ENCODE measurements at places on chromosomes 5 and 9.
A peak's percentile ranks its signal among the peaks of the same experiment; 100 is the strongest.

- peak; percentile 72 for DNase-seq
Observed at GRCh38 chr9:97557606-97558095, 56.2 kb downstream of the TMOD1 start.

DNA sequence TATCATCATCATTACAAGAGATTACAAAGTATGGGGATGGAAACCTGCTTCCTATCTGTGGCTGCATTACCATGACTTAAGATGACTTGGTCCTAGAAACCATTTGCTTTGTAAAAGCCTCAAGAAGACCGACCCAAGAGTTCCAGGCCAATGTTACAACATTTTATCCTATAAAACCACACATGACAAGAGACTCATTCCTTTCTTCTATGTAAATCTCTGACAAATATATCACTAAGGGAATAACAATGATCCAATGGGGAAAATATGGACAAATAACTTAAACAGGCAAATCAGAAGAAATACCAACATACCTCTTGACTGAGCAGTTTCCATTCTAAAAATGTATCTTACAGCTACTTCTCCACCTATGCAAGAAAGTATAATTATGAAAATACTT is 44.3 kb upstream of the VPS13A start:
- no peak for DNase-seq

DNA sequence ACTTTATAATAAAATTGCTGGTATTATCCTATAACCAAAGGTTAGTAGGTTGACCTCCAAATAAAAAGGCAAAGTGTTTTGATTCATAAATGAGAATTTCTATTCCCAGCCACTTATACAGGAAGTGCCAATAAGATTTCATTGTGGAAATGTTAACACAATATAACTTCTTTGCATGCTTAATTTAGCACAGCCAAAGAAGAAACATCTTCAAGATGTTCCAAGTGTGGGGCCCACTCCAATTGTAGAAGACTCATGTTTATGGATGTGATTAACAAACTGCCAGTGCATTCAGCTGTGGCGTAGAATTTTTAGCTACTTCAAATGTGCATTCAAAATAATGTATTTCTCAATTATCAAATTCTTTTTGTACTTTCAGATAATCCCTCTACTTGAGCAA is 402.3 kb downstream of the DEPDC1B start:
- no peak for DNase-seq

GRCh38 chr5:133467335-133467779 is 145.0 kb downstream of the FSTL4 start:
- no peak for DNase-seq

All from cerebellar cortex (tissue), 1 donor.